ENCODE measurements at places on chromosomes 12 and 14. TPM values are rescaled to one million over a fixed set of nuclear protein-coding genes. Genes with fewer than 3 reads are reported as not detected.

GRCh38 chr12:133231001-133231400 lies 4.7 kb downstream of the ANHX start:
- H3K27ac ChIP-seq: no peak overlapping the region
- no peaks in the 10 kb centered on the region for H3K4me1 ChIP-seq

DNA sequence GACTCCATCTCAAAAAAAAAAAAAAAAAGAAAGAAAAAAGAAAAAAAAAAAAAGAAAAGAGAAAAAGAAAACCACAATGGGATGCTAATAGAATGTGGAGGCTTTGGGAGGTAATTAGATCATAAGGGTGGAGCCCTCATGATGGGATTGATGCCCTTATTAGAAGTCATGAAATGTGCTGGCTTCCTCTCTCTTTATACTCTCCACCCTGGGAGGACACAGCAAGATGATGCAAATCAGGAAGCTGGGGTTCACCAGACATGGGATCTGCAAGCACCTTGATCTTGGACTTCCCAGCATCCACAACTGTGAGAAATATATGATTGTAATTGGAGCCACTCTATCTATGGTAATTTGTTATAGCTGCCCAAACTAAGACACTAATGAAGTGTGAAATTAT lies 13.4 kb upstream of the DRAM1 start:
- H3K4me3 ChIP-seq: no peak overlapping the region
- H3K4me1 ChIP-seq: peaks cover 11% of the 10 kb centered on the region
- H3K27me3 ChIP-seq: no peaks in the 10 kb centered on the region
- DNase-seq: no peak
- H3K36me3 ChIP-seq: no peaks in the 10 kb centered on the region

DNA sequence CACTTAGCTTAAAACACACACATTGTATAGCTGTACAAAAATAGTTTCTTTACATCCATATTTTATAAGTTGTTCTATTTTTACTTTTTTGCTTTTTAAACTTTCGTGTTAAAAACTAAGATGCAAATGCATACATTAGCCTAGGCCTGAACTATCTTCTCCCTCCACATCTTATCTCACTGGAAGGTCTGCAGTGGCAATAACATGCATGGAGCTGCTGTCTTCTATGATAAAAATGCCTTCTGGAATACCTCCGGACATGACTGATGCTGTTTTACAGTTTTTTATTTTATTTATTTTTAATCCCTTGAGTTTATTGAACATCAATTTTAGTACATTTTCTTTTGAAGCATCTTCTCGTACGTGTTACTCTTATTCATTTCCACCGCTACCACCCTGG lies 112.3 kb upstream of the TSPAN8 start:
- no peak overlapping the region for H3K4me3 ChIP-seq
- no peaks in the 10 kb centered on the region for H3K4me1 ChIP-seq
- no peaks in the 10 kb centered on the region for H3K36me3 ChIP-seq
- no peaks in the 10 kb centered on the region for H3K27me3 ChIP-seq

The CLEC2A gene
- not detected for total RNA-seq

GRCh38 chr12:18798535-18799361 lies 60.8 kb downstream of the CAPZA3 start:
- DNase-seq: no peak
- H3K27ac ChIP-seq: no peak overlapping the region
- H3K4me1 ChIP-seq: no peaks in the 10 kb centered on the region
- H3K36me3 ChIP-seq: no peaks in the 10 kb centered on the region

Data from upper lobe of right lung (tissue), 1 donor.